Activated CD8-positive, alpha-beta T cell treated with anti-CD3 and anti-CD28 coated beads, Interleukin-2, amount 10 ng/mL, durations not matched to agents 7 days and 5 days (primary cell): ENCODE measurements at places on chromosomes 1 and 21. TPM values are rescaled to one million over a fixed set of nuclear protein-coding genes. Genes with fewer than 3 reads are reported as not detected.

Gene WNT4
- total RNA-seq: not detected

DNA sequence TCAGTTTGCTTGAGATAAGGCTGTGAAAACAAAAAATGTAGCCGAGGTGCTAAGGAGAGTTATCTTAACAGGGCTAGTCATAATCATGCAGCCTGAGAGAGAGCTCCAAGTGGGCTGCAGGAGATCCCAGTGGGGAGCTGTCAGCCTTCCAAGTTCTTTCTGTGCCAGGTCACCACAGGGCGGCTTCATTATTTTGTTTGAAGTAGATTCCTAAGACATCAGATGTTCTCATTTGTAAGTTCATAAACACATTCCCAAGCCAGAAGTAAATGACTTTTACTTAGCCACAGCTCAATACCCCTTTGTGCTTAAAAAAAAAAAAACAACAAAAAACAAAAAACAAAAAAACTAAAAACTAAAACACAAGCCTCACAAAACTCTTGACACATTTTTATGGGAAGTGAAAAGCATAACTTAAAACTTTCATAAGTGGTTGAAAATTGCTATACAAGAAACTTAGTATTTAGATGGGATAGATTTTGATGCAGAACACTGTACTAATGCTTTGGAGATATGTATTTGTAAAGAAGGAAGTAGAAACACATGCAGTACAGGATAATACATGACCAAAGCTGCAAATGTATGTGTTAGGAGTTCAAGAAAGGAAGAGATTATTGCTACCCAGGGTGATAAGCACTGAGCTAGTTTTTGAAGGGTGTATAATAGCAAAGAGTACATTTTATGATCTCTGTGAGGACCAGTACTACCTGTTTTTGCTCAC, 8.6 kb downstream of the CDC14A start:
- no peak for DNase-seq

GRCh38 chr1:8082945-8083344, 56.8 kb upstream of the ERRFI1 start:
- no peak for DNase-seq

GRCh38 chr1:210400043-210400840, 71.5 kb downstream of the HHAT start:
- DNase-seq: peak; percentile 63

GRCh38 chr1:186435336-186435735, 25.6 kb downstream of the PDC start:
- no peak for DNase-seq

DNA sequence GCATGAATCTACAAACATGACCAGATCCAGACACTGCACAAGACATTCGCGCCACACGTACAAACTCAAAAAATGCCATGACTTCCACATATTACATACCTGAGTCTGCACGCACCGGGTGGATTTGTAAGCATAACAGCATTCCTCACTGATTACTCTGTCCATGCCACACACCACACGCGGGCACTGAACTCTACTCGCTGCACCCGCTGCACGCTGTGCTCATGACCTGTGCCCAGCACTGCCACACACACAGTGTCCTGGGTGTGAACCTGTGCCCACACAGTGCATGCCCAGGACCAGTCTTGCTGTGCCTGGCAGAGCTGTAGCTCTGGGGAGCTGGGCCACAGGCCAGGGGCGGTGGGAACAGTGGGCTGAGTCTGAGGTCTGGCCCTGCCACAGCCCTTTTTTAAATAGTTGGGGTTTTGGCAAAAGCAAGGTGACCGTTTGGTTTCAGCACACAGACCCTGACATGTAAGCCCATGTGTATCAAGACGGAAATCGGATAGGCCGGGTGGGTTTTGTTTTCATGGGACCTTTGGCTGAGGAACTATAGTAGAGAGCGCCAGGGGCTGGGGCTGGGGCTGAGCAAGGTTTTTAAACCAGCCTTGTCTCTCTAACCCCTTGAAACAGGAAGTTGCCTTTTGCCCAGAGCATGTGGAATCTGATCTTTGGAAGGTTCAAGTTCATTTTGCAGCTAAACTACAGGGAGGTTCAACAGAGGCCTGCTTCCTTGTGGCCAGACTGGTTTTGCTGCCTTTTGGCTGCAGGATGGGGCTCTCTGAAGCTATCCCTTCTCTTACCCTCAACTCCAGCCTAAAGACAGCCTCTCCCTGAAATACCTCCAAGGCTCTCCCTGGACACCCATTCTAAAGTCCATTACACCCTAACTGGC, 12.3 kb upstream of the GOLT1A start:
- DNase-seq: no peak

Gene FAM151A
- not detected for total RNA-seq

DNA sequence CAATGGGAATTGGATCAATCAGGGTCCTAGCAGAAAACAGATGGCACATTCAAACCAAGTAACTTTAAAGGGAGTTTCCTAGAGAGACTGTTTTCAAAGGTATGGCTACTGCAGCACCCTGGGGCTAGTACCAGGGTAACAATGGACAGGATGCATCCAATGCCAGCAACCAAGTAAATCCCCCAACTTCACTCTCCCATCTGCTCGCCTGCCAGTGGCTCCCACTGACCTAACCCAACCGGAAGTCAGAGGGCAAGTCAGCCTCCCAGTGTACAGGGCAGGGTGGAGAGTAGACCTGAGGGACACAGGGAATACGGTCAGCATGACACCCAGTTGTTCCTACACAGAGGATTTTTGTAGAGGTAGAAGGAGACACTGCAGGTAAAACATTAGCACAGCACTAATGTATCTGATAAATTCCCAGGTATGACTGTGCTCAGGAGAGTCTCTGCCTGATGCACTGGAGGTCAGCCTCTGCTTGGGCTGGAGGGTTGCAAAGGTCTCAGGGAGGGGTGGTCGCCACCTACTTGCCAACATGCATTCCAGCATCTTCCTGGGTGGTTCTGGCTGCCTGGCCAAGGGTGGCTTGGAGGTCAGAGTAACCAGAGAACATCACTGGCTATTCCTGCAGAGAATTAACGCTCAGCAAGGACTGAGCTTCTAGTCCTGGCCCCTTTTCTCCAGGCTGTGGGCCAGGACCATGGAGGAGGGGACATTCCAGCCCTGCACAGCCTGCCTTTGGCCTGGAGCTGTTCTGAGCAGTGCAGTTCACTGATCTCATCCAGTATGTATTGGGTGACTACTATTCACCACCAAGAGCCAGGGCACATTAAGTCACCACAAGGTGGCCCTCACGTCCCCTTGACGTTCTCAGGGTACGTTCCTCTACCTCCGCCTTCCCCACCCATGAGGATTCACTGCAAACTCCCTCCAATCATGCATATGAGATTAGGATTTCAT, 5.1 kb upstream of the GJA4 start:
- DNase-seq: no peak

- DNase-seq: peak; percentile 46
These were observed 6.3 kb upstream of the KYAT3 start for GRCh38 chr1:88998716-88999115.

- peak; percentile 45 for DNase-seq
These were observed at the start of gene TNFRSF4 for GRCh38 chr1:1213345-1214265. Gene TNFRSF4 (minus strand): TSS chr1:1214153. CDS start chr1:1214127, 26 bp downstream.

Gene MLLT11
- total RNA-seq: 5.7 TPM

GRCh38 chr1:19418503-19418971, 66.8 kb downstream of the CAPZB start:
- DNase-seq: no peak

Gene NRAS
- total RNA-seq: 51.7 TPM

Gene CNKSR1
- total RNA-seq: 2.2 TPM

Gene ST6GALNAC5
- total RNA-seq: not detected

Gene SLC1A7
- not detected for total RNA-seq

DNA sequence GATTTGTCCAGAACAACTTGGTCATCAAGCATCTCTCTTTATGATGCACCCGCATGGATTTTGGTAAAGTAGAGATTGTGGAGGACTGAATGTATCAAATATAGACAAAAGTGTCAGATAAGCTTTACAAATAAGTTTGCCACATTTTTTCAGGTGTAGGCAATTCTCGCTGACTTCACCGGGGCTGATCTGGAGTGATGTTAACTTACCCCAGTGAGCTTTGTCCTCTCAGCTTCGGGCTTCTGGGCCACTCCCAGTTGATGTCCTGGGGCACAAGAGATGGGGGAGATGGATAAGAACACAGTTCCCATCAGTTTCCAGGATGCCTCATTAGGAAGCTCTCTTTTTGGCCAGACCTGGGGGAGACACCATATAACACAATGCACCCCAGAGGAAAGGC, 117.7 kb downstream of the ETS2 start:
- DNase-seq: no peak

- no peak for DNase-seq
These were observed 21.0 kb downstream of the NUP133 start for GRCh38 chr1:229487181-229487580.

Gene MTOR
- 55.9 TPM for total RNA-seq

Gene NBL1
- 40.1 TPM for total RNA-seq

- DNase-seq: peak; percentile 12
These were observed 1.3 kb downstream of the TINAGL1 start for GRCh38 chr1:31577515-31578192.

GRCh38 chr1:78184460-78185072, 138.8 kb downstream of the GIPC2 start:
- no peak for DNase-seq

- DNase-seq: no peak
These were observed 53.7 kb upstream of the ZNF326 start for GRCh38 chr1:89941110-89941766.

- DNase-seq: no peak
These were observed 16.4 kb downstream of the EPHA8 start for GRCh38 chr1:22579541-22580155.
